ENCODE measurements at places on chromosomes 12 and 14.

- DNase-seq, result no peak
Measured at GRCh38 chr12:88367231-88367630, 213.0 kb downstream of the KITLG start.

DNA sequence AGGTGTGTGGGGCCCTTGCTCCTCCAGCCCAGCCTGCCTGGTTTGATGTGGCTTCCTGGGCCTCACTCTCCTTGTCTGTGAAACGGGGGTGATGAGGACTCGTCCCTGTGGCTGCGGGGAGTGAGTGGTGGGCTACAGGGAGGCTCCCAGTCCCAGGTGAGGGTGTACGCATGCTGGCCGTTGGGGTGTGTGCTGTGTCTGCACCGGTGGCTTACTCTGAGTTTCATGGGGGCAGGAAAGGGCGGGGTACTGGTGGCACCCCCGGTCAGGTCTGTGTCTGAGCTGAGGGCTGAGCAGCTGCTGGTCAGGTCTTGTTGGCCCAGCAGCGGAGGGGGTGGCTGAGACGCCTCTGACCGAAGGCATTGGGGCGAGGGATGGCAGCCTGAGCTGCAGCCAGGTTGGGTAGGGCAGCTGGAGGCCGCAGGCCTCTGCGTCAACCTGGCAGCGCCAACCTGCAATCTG lies 11.2 kb downstream of the ULK1 start:
- no peak for DNase-seq

DNA sequence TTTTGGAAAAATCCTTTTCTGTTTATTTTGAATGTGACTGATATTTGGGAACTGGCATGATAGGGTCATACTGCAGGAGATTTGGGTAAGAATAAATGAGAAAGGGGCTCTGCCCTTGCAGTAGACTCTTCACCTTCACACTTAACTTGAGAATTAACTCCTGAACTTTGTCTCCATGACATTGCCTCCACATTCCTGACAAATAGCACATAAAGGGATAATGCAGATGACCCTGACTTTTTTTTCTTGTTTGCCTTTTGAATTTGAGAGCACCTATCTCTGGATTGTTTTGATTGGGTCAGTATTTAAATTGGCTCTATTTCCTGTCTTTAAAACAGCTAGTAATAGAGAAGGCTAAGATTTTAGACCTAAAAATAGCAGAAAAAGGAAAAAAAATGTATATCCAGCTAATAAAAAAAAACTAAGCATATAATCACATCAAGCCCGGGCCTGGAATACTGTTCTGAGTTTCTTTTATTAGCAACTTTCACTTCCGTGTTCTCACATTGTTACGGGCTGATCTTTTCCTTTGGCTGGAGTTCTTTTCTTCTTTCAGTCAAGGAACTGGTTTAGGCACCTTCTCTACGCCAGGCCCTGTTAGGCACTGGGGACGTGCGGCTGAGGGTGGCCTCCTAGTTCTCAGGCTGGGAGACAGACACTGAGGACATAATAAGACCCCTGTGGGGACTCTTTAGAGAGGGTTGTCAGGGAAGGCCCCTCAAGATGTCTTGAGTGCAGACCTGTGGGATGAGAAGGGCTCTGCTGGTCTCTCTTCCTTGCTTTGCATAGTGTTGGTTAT lies 53.1 kb upstream of the GNPNAT1 start:
- no peak for DNase-seq

DNA sequence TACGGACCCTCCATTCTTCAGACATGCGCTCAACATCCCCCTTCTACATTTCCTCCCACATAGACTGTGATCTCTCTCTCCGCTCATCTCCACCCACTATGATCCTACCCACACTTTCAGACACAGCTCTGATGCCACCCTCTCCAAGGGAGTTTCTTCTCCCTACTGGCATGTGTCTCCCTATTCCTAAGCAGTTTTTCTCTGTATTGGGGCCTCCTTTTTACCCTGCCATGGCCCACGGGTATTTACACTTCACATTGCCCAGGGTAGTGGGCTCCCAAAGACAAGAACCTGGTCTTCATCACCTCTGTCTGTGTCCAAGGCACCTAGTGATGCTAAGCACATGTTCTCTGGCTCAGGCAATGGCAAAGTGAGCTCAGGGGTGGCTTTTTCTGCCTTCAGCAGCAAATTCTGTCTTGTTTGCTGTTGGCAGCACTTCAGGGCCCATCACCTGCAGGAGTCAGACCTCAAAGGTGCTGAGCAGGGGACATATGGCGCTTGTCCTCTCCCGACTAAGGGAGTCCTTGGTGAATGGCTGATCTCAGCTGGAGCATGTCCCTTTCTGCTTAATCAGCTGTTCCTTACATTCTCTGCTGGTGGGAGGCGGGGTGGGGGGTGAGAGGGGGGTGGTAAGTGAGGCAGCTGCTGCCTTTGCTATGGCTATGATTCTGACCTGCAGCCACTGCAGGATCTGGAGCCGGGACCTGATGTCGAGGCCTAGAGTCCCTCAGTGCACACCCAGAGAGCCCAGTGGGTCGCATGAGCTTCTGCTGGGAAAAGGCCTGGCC lies 256.8 kb downstream of the PCNX1 start:
- no peak for DNase-seq
